ENCODE measurements at places on chromosomes 5 and 9. TPM values are rescaled to one million over a fixed set of nuclear protein-coding genes. Genes with fewer than 3 reads are reported as not detected.

- H3K4me1 ChIP-seq = peaks cover 31% of the 10 kb centered on the region
- H3K27ac ChIP-seq = peak within 1 kb of the TSS; percentile 71
- DNase-seq = peak; percentile 100
- no peaks in the 10 kb centered on the region for H3K27me3 ChIP-seq
These were observed at the start of gene NHP2 for GRCh38 chr5:178153530-178154340. TSS of gene NHP2 (minus strand) at chr5:178153885. CDS start at chr5:178153817, 68 bp downstream.

DNA sequence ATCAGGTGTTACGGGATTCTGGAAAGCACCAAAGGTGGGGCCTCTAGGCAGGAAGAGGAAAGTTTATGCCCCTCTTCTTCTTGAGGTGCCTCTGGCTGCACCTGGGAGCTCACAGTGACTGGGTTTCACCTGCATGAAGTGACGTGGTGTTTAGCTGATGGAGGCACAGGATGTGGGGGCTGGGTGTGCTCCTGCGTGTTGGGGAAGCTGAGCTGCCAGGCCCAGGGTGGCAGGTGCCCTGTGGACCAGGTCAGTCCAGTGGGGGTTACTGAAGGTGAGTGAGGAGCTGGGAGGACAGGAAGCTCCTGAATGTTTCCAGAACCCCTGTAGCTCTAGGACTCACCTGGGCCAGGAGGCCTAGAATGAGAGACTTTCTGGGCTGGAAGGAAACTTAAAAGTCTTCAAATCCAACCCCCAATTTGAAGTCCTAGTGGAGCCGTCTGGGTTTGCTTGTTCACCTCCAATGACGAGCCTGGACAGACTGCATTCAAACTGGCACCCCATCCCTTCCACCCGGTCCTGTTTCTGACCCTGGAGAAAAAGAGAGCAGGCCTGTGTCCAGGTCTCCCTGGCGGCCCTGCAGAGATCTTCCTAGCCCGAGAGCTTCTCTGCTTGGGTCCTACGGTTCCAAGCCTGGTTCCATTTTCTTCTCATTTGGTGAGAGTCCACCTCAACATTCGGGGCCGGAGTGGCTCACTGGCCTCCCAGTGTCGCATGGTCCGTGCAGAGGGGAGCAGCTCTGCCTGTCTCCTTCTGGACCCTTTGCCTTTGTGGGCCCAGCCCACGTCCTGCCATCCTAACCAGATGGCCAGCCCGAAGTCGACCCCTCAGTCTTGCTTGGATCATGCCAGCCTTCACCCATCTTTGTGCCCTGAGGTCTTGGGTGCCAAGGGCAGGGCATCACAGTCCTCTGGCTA lies 22.3 kb downstream of the TRAF1 start:
- no peaks in the 10 kb centered on the region for H3K27me3 ChIP-seq
- no peak overlapping the region for H3K4me3 ChIP-seq
- H3K27ac ChIP-seq = no peak overlapping the region
- no peaks in the 10 kb centered on the region for H3K4me1 ChIP-seq

- DNase-seq = no peak
- no peak overlapping the region for H3K4me3 ChIP-seq
- no peaks in the 10 kb centered on the region for H3K36me3 ChIP-seq
- H3K27ac ChIP-seq = no peak overlapping the region
- no peaks in the 10 kb centered on the region for H3K4me1 ChIP-seq
These were observed 141.6 kb upstream of the RPS23 start for GRCh38 chr5:82419559-82420332.

DNA sequence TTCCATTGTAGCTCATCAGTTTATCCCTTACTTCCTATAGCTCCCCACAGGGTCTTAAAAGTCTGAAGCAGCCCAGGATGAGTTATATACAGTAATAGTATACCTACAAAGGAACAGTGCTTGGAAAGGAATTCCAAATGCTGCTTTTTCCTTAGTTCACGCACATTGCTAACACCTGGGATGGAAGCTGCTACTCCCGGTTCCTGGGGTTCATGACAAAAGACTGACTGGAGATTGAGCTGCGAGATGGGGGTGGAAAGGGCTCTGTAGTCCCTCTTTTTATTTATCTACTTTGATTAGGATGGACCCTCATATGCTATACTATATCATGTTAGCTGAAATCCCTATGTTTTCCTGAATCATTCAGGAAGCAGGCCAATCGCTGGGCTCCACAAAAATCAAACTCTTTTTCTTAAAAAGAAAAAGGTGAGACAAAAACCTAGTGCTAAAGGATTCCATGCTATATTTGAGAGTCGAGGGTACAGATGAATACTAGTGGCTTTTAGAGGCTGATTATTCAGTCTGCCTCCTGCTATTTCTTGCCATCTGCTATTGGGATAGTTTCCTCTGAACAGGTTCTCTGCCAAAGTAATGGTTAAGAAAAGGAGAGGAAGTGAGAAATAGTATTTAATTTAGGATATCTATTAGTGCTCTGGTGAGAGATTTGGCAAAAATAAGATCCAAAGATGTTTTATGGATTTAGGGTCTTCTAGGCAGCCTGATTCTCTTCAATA lies 81.2 kb downstream of the MRPS27 start:
- no peaks in the 10 kb centered on the region for H3K27me3 ChIP-seq
- H3K4me3 ChIP-seq = no peak overlapping the region
- H3K4me1 ChIP-seq = peaks cover 10% of the 10 kb centered on the region
- peaks cover 3% of the 10 kb centered on the region for H3K36me3 ChIP-seq
- H3K27ac ChIP-seq = no peak overlapping the region

DNA sequence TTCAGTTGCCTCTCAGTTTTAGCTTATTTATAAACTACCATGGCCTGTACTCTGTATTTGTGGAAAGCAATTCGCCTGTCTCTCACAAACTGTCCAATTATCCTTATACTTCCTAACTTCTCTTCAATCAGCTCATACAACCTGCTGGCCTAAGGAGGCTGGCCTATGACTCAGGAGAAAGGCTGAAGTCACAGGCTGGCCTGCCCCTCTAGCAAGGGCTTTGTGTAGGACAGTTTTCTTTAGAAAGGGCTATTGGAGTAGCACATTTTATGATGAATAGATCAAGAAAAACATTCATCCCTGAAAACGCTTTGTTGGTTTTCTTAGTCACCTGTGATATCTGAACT lies 988.7 kb upstream of the ARRDC3 start:
- H3K4me3 ChIP-seq = no peak overlapping the region
- no peaks in the 10 kb centered on the region for H3K27me3 ChIP-seq
- H3K36me3 ChIP-seq = peaks cover 4% of the 10 kb centered on the region
- no peak for DNase-seq
- H3K4me1 ChIP-seq = no peaks in the 10 kb centered on the region
- no peak overlapping the region for H3K27ac ChIP-seq

DNA sequence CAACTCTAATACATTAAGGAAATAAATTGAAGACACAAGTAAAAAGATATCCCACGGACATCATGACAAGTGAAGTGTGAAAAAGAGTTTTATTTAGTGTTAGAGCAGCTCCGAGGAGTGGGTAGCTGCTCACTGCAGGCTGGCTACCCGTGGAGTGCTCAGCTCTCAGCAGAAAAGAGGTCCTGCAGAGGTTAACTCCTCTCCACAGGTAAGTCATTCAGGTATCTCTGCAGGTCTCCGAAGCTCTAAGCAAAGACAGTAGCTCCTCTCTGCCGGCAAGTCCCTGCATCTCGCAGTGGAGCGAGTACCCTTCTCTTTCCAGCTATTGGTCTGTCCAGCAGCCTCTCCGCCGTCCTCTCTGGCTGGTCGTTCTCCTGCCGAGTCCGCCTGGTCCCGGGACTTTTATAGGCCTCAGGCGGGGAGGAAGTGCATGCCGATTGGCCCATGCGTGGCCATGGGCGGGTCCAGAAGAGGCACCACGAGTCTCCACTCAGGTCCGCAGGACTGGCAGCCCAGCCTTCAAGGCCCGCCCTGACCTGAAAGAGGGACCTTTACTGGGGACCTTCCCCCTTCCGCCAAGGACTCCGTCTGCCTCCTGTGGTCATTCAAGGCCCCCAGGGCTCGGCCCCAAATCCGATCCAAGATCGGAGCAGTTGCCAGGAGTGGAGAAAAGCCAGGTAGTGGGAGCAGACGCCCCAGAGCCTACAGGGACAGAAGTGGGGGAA lies 29.9 kb downstream of the BTNL9 start:
- DNase-seq = no peak
- peaks cover 19% of the 10 kb centered on the region for H3K27me3 ChIP-seq
- no peak overlapping the region for H3K4me3 ChIP-seq
- H3K36me3 ChIP-seq = no peaks in the 10 kb centered on the region

- DNase-seq = no peak
- H3K27me3 ChIP-seq = no peaks in the 10 kb centered on the region
- no peak overlapping the region for H3K27ac ChIP-seq
- H3K4me1 ChIP-seq = no peaks in the 10 kb centered on the region
These were observed 36.7 kb downstream of the CNTLN start for GRCh38 chr9:17171309-17172094.

Gene HAND1
- not detected for total RNA-seq

Gene PCDHAC2
- total RNA-seq = 6.3 TPM

Data from spinal cord (tissue), 10 donors.